Fibroblast of villous mesenchyme (primary cell): ENCODE measurements at places on chromosomes 3 and 15. TPM values are rescaled to one million over a fixed set of nuclear protein-coding genes. Genes with fewer than 3 reads are reported as not detected.

DNA sequence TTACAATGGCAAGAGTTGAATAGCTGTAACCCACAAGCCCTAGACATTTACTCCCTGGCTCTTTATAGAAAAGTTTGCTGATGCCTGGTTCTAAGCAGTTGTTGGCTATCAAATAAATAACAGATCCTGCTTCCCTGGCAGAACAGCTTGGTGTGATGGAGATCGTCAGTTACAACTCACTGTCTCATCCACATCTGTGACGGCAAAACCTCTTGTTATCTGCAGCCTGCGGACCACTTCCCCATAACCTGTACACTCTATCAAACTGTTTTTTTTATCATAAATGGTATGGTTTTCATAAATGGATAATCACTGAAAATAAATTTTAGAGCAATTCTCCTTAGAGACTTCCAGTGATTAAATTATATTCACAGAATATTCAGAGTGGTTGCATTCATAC is 14.1 kb downstream of the ZDHHC3 start:
- DNase-seq = no peak

- no peak for DNase-seq
Observed at GRCh38 chr3:70990185-70990584, 593.3 kb downstream of the FOXP1 start.

Gene HYPK
- 6.4 and 6.9 TPM in 2 replicates for total RNA-seq

Gene SPINT1
- total RNA-seq = 0.32 and 0.43 TPM in 2 replicates

Gene TERC
- total RNA-seq = 168 and 175 TPM in 2 replicates
